ENCODE measurements at places on chromosomes 3 and 15.
A peak's percentile ranks its signal among the peaks of the same experiment; 100 is the strongest.

- DNase-seq = peak; percentile 68
Observed at GRCh38 chr3:185282696-185283373, 29.0 kb upstream of the EHHADH start.

DNA sequence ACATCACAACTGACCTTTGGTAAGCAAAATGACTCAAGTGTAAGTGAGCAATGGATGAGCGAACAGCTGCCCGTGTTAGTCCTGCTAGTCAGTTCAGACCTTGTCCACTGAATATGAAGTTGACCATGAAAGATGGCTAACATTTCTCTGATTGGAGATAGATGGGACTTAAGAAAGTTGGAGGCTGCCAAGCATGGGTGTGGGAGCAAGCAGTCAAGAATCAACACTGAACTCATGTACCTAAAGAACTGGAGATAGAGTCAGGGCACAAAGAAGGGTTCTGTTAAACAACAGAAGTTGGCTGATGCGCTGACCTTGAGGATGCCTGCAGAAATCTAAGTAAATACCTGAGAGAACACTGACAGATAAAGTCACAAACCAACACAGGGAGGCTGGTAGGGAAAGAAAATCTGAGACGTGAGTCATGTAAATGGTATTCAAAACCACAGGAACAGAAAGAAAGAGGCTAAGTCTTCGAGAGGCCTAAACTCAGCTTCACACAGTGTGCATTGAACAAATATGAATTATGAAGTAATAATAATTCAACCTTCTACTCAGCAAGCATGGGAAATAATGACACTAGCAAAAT is 30.7 kb upstream of the ANPEP start:
- peak; percentile 69 for DNase-seq

- peak; percentile 99 for DNase-seq
Observed at GRCh38 chr15:65069179-65069578, 1.4 kb upstream of the RASL12 start.

DNA sequence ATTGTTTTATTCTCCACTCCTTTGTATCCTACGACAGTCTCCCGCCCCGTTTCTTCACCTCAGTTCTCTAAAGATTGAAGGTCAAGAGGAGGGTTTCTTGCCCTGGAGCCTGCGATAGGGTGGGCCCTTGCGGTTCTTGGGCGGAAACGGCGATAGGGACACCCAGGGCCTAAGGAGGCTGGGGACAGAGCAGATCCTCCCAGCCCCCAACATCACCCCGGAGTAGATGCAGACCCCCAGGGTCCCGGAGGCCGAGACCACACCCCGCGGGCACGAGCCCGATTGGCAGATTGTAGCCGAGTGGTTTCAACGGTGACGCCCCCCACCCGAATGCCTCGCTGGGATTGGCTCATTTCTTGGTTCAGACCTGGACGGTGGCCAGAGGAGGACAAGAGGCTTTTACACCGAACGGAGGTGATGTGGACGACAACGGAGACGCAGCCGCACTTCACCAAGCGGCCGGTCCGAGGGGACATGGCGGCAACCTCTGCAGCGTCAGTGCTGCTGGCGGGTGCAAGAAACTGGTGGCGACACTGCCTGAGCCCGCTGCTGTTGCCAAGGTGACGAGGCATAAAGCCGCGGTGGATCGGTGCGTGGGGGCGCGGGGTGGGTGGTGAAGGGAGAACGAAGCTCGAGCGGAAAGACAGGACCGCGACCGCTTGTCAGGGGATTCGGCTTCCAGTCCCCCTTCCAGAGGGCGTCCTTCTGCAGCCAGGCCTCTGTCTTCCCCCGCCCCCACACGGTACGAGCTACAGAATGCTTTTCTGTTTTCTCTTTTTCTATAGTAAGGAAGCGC is 19.0 kb upstream of the MCF2L2 start:
- DNase-seq = peak; percentile 41

- DNase-seq = no peak
Observed at GRCh38 chr15:23467110-23467600, 20.1 kb upstream of the GOLGA6L2 start.

DNA sequence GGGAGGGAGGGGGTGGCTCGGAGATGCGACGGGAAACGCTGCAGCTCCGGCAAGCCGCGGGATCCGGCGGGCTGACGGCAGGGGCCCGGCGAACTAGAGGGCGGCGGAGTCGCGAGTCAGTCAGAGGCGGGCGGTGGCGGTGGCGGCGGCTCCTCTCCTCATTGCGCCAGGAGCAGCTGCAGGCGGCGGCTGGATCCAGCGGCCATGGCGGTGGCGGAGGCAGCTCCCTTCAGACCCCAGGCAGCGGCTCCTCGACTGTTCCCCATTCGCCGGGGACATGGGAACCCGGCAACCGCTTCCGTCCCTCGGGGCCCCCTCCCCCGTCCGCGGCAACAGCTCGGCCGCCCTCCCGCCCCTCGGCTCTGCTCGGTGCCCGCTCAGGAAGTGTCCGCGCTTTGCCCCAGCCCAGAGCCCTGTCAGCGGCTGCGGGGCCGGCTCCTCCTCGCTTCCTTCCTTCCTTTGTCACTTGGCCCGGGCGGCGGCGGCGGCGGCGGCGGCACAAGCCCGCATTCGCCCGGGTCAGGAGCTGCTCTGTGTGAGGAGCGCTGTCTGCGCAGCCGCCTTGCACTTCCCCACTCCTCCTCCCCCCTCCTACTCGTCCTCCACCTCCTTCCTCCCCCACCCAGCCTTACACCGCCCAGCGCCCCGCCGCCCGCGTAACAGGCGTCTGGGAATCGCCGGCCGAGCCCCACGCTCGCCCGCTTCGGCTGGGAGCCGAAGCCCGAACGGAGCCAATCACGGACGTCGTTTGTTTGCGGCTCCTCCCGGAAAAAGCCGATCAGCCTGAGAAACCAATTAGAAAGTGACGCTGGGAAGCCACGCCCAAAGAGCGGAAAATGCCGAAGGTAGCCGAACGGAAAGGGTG is at the start of gene GSK3B:
GSK3B (minus strand) TSS at position 537 of the 865 bp plus-strand sequence. CDS start 1,013 bp downstream, outside the sequence.
- DNase-seq = no peak

DNA sequence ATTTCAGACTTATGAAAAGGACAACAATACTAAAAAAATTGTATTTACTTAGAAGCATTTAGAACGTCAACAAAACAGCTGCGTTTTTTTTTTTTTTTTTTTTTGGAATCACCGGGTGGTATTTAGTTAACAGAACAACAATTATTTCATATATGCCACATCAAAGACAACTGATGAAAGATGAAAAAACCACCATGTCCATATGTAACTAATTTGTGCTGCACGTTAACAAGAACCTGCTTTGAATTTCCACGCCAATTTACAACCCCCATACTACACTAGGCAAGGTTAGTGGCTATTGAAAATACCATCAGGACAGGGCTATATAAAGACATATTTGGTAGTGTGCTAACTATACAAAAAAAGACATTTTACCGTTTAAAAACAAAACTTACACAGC is 189.3 kb upstream of the ROBO1 start:
- DNase-seq = no peak

DNA sequence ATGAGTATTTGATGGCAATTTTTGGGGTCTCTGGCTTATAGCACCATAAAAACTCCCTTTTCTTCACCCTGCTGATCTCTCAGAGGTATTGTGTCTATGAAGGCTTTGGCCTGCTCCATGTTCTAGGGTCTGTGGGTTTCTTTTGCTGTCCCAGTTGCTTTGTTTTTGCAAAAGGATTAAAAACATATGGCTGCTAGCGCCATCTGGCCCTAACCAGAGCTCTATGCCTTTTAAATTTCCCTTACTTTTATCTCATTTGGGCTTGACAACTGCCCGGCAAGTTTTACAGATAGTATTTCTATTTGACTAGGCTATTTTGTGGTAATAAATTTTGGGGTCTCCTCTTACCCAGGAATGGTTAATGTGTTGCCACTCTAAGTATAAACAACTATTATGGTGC is 6.4 kb upstream of the GHRL start:
- DNase-seq = no peak

DNA sequence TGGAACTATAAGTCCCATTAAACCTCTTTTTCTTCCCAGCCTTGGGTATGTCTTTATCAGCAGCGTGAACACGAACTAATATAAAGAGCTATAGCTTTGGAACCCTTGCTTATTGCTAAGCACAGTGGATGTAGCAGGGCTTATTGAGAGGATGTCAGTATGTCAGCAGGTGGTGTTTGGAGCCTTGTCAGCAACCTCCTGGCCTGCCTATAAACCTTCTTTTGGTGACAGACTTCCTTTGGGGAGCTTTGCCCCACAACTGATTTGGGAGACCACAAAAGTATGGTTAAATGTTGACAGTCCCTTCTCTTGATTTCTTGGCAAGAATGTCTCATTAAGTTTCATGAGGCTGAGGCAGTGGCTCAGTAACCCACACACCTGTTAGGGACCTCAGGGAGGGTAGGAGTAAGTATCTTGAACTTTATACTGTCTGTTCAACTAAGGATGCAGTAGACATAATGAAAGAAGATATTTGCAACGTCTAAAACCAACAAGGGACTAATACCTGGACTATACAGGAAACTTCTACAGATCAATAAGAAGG is 14.8 kb downstream of the CCNDBP1 start:
- DNase-seq = no peak

- no peak for DNase-seq
Observed at GRCh38 chr3:60847791-60848190, 403.5 kb downstream of the FHIT start.

DNA sequence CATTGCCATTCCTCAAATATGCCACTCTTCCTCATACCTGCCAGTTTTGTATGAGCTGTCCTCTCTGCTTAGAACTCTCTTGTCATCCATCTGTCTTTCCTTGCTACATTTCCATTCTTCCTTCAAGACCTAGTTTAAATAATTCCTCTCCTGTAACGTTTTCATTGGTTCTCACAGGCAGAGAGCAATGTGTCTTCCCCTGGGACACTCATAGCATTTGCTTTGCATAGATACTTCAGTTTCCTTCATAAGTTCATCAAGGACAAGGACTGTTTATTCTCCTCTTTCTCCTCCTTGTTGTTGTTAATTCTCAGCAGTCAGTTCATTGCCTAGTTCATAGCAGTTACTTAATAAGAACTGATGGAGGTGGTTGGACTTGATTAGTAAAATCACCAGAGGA is 10.5 kb downstream of the NR2C2 start:
- no peak for DNase-seq

DNA sequence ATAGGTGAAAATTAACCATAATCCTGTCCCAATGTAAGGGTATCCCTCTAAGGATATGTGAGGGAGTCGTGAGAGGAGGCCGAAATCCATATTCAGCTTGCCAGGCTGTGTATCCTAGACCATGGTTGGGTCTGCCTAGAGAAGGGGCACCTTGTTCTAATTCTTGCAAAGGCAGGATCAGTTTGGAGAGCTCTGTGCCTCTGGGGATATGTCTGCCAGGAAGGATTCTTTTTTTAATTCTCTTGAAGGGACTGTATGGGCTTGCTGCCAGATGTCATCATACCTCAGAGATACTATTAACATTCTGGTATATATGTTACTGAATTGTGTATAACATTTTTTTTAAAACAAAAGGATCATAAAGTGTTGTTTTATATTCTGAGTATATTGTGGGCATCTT is 2.4 kb downstream of the ATP1B3 start:
- DNase-seq = no peak

GRCh38 chr3:194421-194820 is 2.1 kb upstream of the CHL1 start:
- DNase-seq = no peak

GRCh38 chr3:46092702-46093080 is 65.4 kb upstream of the XCR1 start:
- DNase-seq = no peak

DNA sequence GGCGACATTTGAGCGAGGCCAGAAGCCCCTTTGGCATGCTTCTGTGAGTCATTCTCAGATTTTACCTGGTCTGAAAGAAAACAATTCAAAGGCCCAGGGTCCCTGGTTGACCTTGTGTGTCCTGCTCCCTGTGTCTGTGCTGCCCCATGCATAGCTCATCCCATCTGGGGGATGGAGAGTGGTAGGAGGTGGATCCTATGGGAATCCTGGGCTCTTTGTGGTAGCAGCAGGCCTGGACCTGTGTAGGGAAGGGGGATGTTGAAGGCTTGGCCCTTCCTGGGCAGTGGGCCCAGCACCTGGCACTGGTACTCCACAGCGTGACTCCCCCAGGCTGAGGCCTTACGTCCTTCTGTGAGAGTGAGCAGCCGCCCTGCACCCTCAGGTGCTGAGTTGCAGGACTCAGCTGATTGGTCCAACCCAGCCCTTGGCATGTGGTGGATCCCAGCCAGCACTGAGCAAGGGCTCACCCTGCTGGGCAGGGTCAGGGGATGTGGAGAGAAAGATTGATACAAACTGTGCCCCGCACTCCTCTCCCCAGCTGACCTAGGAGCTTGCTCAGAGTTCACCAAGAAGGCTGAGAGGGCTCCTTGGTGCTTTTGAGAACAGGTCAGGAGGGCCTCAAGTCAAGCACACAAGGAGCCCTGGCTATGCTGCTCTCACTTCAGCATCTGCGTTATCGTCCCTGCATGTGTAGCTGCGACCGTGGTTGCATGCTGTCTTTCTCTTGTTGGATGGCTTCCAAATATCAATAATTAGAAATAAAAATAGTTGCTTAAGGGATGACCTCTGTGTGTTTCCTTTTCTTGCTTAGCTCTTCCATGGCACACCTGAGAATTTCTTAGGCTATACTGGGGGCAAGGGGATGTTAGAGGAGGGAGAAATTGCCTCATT is 21.4 kb upstream of the JMJD7 start:
- DNase-seq = no peak

DNA sequence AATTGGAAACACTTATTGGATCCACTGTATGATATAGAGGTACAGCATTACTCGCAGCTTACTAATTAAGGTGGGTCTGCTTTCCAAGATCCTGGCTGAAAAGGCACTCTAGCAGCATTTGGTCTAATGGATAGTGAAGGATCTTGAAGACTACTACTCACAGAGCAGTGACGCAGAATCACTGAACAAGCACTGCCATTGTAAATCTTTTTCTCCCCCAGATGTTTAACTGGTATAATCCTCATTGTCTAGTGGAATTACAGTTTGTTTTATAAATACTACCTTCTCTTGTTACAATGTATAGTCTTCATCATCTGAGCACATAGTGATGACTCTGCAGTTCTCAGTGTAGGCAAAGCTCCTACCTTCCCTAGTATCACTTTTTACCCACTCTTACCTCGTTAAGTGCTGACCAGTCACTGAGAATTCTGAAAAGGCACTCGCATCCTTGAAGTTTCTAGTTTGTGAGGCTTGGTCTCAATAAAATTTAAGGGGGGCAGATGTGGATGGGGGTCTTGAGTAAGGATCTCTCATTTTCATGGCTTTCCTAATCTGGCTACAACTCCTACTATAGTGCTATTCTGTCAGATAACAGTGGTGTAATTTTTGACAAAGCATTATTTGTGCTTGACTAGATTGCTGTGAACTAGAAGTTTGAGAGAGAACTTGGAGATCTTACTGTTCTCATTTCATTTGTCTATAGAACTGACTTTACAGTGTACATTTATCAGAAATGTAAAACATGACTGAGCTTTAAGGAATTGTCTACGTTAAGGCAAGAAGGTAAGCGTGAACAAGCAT is 23.2 kb downstream of the MAPK6 start:
- no peak for DNase-seq

GRCh38 chr3:67083277-67083676 is 85.2 kb downstream of the KBTBD8 start:
- no peak for DNase-seq

GRCh38 chr15:84874981-84875699 is 9.3 kb upstream of the SLC28A1 start:
- no peak for DNase-seq
